ENCODE measurements at places on chromosomes 4 and X. TPM values are rescaled to one million over a fixed set of nuclear protein-coding genes. Genes with fewer than 3 reads are reported as not detected.

The C4orf54 gene
- total RNA-seq = not detected

The CNKSR2 gene
- 3.7 TPM for total RNA-seq

The SPANXN5 gene
- not detected for total RNA-seq

The UGT2B10 gene
- total RNA-seq = not detected

The H2BW2 gene
- total RNA-seq = not detected

The EGFL6 gene
- total RNA-seq = not detected

The GSPT2 gene
- 8.5 TPM for total RNA-seq

The FGB gene
- total RNA-seq = 11.5 TPM

The PAGE5 gene
- not detected for total RNA-seq

The ANOS1 gene
- 0.05 TPM for total RNA-seq

The MTCP1 gene
- total RNA-seq = 21.2 TPM

The SAGE1 gene
- total RNA-seq = not detected

The IQSEC2 gene
- 40.0 TPM for total RNA-seq

Data from A549 treated with DMSO at 1 μM for 4 hours (cell line).